ENCODE measurements at places on chromosomes 1 and 21.

GRCh38 chr1:83077411-83077810 lies 921.5 kb downstream of the TTLL7 start:
- DNase-seq, result no peak

- no peak for DNase-seq
These were observed 268.6 kb downstream of the SETD4 start for GRCh38 chr21:35791541-35792325.

DNA sequence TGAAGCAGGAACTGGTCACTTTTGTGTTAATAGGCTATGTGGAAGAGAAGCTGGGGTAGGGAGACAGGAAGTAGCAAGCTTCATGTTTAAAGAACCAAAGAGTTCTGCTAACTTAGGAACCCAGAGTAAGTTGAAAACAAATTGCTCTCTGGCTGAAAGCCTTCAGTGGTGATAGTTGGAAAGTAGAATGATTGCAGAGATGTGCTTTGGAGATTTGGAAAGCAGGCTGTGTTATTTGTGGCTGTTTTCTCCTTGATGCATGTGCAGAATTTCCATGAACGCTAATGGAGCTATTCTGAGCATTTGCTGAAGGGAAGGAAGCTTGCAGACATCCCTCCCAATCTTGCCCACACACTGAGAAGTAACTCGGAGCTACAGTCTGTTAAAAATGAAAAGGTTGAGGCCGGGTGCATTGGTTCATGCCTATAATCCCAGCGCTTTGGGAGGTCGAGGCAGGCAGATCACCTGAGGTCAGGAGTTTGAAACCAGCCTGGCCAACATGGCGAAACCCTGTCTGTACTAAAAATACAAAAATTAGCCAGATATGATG lies 45.7 kb downstream of the TCEANC2 start:
- no peak for DNase-seq

DNA sequence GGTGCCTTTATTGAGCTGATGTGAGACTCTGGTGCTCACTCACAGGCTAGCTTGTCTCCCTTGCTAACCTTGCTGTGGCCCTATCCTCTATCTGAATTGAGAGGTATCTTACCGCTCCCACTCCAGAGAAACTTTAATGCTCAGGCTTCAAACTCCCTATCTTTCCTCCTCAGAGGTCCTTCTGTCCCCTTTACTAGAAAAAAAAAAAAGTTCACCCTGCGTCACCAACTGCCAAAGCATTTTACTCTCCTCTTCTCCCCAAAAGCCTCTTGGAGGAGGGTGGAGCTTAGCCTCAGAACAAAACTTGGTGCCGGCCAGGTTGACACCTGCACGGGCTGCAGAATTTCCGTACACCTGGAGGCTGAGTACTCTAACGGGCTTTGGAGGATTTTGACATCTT lies 55.1 kb downstream of the ATP2B4 start:
- no peak for DNase-seq

DNA sequence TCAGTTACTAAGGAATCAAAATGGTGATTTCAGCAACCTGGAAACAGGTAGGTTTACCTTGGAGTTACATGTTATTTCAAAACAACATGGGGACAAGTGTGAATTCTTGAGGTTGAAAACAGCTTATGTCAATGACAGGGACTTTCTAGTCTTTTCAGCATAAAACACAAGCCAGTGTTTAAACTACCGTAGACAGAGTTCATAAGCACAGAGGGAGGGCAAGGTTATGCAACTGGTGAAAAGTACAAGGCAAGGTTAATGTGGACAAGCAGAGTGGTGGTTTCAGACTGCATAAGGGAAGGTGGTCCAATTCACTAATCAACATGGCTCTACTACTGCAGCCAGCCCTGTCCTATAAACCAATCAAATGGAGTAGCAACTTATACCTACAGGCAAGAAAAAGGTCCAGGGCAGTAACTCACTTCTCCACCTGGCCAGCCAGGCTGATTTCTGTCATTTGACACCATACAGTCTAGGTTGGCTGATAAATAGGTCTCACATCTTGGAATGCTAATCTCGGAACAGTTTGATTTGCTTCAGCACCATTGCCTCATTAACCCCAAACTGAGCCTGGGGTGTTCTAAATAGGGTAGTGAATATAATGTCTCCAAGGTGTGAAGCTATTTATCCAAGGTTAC lies 250.3 kb upstream of the PROX1 start:
- no peak for DNase-seq

DNA sequence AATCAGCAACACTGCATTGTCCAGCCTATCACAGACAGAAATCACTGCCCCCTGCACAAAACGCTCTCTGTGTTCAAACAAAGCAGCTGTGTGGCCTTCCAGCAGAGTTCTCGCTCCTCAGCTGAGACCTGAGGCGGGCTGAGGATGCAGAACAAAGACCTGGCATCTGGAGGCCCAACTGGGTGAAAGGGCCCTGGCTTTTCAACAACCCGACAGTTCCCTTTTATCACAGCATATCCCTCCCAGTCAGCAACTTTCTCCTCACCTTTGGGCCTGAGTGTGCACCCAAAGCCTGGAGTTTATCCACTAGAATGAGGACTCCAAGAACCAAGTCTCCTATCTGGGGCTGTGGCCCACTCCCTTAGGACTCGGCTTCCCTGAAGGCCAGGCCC lies 42.6 kb upstream of the A3GALT2 start:
- DNase-seq, result no peak

Data from stimulated activated CD4-positive, alpha-beta T cell treated with anti-CD3 and anti-CD28 coated beads, Interleukin-1b, Interleukin-23, amount 100 ng/mL, for 48 hours (primary cell).